ENCODE measurements at places on chromosomes 12 and 14.

- DNase-seq, result no peak
Measured at GRCh38 chr12:3170423-3171194, 93.4 kb downstream of the TSPAN9 start.

DNA sequence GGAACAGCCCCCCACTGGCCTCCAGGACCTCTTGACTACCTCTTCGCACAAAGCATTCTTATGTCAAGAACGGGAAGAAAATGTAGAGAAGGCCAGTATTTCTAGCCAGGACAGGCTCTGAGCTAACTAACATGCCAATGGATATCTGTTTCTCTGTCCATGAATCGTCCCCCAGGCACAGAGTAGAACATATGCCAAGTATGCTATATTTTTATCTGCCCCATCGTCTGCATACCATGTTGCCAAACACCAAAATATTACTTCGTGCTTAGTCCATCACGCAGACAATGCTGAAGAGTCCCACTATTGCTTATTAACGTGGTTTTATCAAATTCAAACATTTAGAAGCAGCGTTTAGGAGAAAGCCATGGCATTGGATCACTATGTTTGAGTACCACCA, 151.4 kb upstream of the CPSF6 start:
- no peak for DNase-seq

GRCh38 chr12:55955344-55955743, 10.5 kb downstream of the PMEL start:
- no peak for DNase-seq

DNA sequence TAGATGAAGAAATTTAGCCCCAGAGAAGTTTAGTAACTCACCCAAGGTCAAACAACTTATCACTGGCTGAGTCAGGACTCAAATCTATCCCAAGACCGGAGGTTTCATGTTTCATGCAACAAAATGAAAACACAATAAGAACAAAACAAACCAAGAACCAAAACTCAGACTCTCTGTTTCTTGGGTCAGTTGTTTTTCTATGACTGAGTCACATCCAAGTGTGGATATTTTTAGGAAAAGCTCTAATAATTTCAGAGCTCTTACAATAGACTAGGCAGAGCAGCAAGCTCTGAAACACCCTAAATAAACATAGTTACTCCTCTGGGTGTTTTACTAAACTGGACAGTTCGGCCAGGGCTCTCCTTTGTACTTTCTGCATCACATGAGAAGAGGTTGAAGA, 87.6 kb upstream of the PRB2 start:
- no peak for DNase-seq

- no peak for DNase-seq
Measured at GRCh38 chr12:16281157-16281556, 3.7 kb upstream of the SLC15A5 start.

- peak; percentile 15 for DNase-seq
Measured at GRCh38 chr12:94618995-94619695, 31.2 kb downstream of the TMCC3 start.

- DNase-seq, result no peak
Measured at GRCh38 chr14:64561631-64562030, 11.9 kb downstream of the PPP1R36 start.

- DNase-seq, result no peak
Measured at GRCh38 chr14:79552778-79553177, 658.5 kb downstream of the DIO2 start.

DNA sequence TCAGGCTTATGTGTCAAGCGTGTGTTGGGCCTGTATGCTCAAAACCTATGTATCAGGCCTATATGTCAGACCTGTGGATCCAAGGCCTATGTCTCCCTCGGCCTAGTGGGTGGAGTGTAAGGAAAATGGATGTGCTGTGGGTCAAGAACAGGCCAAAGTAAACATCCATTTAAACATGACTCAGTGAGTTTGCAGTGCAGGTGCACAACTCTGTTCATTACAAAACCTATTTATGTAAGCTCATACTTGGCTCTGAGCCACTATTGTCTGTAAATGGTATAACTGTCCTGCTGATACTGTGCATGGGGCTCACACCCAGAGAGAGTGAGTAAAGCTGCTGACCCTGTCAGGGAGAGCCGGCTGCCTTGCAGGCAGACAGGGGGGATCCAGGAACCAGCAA, 249.7 kb upstream of the AVPR1A start:
- DNase-seq, result no peak

- DNase-seq, result no peak
Measured at GRCh38 chr14:72524295-72524629, 369.6 kb downstream of the DPF3 start.

- DNase-seq, result no peak
Measured at GRCh38 chr14:50964683-50965390, 20.6 kb upstream of the PYGL start.

GRCh38 chr12:31867292-31867691, 91.9 kb upstream of the RESF1 start:
- no peak for DNase-seq
